ENCODE measurements at places on chromosomes 2 and 18.

- DNase-seq = no peak
Measured at GRCh38 chr2:133711201-133711600, 142.9 kb upstream of the NCKAP5 start.

- DNase-seq = peak; percentile 38
Measured at GRCh38 chr2:74833418-74834233, at the start of gene HK2. TSS of gene HK2 (plus strand) at chr2:74834127. CDS start at chr2:74834581, 454 bp downstream.

- DNase-seq = no peak
Measured at GRCh38 chr2:191869178-191869577, 22.3 kb upstream of the CAVIN2 start.

DNA sequence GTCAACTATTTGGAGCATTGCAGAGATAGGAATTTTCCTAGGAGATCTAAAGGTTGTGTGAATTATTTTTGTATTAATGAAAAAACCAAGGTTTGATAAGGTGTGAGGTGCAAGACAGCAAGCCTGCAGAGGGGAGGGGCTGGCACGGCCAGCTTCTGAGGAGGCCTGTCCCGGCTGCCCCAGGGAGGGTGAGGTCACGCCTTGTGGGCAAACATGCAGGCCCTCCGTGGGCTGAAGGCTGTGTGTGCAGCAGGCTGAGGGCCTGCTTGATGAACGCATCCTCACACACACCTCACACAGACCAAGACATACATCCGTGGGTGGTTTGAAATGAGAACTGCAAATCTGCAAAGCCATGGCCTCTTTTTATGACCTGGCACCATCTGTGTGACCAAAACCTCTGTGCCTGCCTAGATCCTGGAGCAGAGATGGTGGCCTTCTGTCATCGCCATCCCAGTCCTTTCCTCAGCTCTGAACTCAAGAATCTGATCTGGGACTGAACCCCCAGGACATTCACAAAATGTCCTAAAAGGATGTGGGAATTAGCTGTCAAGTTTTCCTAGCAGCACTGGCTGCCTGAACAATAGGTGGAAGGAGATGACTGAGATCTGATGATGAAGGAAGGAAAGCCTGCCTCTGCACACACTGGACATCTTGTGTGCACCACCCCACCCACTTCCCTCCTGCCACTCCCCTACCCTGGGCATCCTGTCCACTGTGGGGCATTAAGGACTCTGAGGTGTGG lies 102.4 kb upstream of the MGAT4A start:
- DNase-seq = no peak

- no peak for DNase-seq
Measured at GRCh38 chr2:190354003-190354690, 10.8 kb downstream of the INPP1 start.

- DNase-seq = no peak
Measured at GRCh38 chr2:240478346-240479110, 43.1 kb downstream of the GPC1 start.

- no peak for DNase-seq
Measured at GRCh38 chr2:200664770-200665494, 79.1 kb downstream of the AOX1 start.

GRCh38 chr2:69013142-69013839 lies at the start of gene ANTXR1:
TSS of gene ANTXR1 (plus strand) at chr2:69013179. CDS start at chr2:69013500, 321 bp downstream.
- DNase-seq = peak; percentile 79

GRCh38 chr2:234768608-234769196 lies 183.1 kb upstream of the SH3BP4 start:
- DNase-seq = no peak

- no peak for DNase-seq
Measured at GRCh38 chr2:37858400-37858711, 66.7 kb upstream of the RMDN2 start.

DNA sequence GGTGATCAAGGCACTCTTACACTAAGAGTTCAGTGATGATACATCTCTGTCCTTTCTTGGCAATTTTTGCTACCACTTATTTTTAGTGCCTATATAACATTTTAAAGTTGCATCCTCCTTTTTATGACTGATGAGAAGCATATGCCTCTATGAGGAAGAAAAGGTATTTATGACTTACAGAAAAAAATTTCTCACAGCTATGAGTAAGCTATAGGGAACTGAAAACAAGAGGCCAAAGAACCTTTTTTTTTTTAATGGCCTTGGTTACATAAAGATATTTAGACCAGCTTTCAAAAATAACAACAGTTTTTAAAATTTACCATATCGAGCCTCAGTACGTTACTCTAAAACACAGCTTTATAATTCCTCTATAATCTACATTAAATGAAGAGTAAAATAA lies 21.3 kb downstream of the MBD5 start:
- no peak for DNase-seq

DNA sequence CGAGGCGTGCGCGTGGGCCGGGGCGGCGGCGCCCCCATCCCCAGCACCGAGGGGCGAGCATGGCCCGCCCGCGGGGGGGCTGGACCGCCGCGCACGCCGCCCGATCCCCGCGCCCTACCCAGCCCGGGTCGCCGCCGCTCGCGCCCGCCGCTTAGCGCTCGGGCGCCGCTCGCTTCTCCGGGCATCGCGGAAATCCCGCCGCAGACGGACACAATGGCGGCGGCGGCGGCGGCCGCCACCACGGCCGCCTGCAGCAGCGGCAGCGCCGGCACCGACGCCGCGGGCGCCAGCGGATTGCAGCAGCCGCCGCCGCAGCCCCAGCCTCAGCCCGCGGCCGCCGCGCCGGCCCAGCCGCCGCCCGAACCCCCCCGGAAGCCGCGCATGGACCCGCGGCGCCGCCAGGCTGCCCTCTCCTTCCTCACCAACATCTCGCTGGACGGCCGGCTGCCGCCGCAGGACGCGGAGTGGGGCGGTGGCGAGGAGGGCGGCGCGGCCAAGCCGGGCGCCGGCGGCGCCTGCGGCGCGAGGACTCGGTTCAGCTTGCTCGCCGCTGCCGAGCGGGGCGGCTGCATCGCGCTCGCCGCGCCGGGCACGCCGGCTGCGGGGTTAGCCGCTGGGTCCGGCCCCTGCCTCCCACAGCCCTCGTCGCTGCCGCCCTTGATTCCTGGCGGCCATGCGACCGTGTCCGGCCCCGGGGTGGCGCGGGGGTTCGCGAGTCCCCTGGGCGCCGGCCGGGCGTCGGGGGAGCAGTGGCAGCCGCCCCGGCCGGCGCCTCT lies 453 bp downstream of the CABLES1 start:
- no peak for DNase-seq

DNA sequence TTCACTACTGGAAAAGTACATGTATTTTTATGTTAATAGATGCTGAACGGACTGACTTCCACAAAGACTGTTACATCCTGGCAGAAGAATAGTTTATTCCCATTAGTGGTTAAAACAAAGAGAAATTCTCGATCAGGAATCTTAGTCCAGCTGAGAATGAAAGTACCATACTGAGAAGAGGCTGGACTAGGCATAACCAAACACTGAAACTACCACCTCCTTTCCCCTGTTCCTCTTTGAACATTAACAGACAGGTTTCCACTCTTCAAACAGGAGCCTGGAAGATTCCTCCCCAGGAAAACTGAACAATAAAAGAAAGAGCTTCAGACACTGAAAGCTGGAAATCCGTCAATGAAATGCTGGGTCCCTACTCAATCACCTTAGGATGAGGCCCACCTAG lies 25.8 kb downstream of the LDAH start:
- DNase-seq = no peak

DNA sequence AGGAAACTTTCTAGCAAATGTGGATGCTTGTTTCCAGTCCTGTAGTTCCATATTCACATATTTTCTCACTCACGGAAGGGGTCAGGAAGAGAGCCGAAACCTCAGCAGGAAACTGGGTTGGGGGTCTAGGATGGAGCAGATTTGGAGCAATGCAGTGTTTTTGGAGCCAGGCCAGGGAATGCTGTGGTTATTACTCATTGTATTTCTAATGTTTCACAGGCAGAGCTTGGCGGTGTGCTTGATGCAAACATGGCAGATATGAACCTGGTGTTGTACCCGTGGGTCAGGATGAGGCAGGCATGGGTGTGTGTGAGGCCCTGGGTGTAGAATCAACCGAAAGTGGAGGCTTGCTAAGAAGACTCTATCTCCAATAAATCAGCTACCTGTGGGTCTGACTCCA lies 34.6 kb upstream of the ACKR3 start:
- no peak for DNase-seq

DNA sequence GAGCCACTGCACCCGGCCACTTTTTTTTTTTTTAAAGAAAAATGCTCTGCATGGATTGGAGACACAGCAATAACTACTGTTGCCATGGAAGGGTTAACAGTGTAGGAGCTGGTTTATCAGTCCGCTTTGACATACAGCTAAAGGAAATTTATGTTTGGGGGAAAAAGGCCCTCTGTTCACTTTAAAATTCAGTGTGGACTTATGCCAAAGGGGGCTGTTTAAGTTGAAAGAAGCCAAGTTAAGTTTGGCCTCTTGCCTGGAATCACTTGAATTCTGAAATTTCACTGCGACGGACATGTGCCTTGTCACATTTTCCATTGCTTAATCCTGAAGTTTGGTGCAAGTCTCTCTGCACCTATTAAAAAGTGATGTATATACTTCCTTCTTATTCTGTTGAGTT lies 3.1 kb downstream of the KCNE4 start:
- DNase-seq = peak; percentile 66

GRCh38 chr2:168157926-168158325 lies 89.5 kb downstream of the STK39 start:
- no peak for DNase-seq

GRCh38 chr2:59892398-59892797 lies 661.1 kb downstream of the BCL11A start:
- no peak for DNase-seq

DNA sequence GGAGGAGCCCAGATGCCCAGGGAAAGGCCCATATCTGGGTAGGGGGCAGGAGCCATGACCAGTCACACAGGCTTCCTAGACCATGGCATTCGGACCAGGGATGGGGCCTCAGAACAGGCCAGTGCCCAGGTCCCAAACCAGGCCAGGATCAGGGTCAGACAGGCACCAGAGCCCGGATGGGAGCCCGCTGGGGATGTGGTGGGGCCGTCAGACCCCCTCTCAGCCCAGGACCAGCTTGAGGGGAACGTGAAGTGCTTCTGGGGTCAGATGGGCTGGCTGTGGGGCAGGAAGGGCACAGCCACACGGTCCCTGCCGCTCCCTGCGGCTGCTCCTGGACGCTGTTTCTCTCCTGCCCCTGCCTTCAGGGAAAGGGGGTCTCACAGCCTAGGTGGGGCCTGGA lies 39.1 kb downstream of the SNED1 start:
- DNase-seq = no peak

DNA sequence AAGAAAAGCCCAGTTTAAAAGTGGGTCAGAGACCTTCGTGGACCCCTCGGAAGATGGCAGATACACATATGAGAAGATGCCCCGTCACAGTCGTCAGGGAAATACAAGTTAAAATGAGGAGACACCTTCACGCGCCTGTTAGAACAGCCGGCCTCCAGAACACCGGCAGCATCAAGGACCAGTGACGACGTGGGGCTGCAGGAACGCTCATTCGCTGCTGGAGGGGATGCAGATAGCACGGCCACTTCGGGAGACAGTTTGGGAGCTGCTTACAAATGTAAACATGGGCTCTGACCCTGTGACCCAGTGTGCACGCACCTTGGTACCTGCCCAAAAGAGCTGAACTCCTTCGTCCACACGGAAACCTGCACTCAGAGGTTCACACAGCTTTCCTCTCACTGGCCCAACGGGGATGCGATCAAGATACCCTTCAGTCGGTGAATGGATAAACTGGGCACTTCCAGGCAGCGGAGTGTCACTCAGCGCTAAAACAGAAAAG lies 83.7 kb upstream of the CTDP1 start:
- no peak for DNase-seq

DNA sequence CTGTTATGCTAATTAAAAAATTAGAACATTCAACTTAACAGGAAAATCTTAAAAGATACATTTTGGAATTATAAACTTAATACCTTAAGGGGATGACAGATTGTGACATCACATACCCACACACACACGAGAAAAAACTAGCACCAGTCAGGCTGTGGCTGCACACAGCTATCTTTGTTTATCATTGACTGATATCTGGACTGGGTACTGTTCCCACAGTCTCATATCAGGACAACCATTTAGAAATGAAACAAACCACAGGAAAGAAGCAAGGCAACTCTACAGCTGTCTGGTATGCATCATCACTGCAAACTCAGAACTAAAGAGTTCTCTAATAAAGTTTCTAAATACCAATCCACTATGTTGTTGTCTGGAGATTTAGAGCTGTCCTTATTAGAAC lies 210.9 kb upstream of the SMAD7 start:
- no peak for DNase-seq

GRCh38 chr2:25851740-25852503 lies 26.4 kb downstream of the ASXL2 start:
- DNase-seq = no peak

GRCh38 chr2:239263231-239263630 lies 137.6 kb downstream of the HDAC4 start:
- no peak for DNase-seq

DNA sequence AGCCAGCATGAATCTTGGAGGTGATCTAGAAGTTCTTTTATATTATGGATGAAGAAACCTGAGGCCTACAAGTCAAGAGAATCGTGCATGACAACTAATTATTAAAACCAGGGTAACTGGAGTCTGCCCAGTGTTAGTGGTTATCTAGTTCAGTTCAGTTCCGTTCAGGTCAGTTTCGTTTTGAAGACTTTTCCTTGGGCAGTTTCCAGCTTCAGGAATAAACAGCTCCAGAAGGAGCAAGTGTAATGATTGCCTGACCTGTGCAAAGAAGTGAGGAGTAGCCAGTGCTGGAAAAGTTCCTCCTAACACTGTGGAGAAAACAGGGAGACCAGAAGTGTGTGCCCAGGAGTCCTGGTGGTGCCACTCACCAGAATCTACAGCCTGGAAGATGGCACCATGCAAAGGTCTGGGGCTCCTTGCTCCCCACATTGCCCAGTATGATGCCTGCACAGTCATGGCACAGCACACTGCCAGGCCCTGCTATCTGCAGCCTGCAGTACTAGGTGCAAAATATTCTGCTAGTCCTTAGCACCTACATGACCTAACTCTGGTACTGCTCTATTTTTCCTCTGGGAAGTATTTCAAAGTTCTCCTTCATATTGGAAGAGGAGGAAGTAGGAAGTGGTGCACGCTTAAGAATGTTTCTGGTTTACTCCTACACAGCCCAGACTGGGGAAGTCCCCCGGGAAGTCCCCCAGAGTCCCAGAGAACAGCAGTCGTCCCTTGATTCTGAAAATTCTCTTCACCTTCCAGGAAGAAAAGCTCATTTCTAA lies 65.8 kb downstream of the SUMO1 start:
- no peak for DNase-seq

- no peak for DNase-seq
Measured at GRCh38 chr18:79460481-79461300, 65.0 kb downstream of the NFATC1 start.

DNA sequence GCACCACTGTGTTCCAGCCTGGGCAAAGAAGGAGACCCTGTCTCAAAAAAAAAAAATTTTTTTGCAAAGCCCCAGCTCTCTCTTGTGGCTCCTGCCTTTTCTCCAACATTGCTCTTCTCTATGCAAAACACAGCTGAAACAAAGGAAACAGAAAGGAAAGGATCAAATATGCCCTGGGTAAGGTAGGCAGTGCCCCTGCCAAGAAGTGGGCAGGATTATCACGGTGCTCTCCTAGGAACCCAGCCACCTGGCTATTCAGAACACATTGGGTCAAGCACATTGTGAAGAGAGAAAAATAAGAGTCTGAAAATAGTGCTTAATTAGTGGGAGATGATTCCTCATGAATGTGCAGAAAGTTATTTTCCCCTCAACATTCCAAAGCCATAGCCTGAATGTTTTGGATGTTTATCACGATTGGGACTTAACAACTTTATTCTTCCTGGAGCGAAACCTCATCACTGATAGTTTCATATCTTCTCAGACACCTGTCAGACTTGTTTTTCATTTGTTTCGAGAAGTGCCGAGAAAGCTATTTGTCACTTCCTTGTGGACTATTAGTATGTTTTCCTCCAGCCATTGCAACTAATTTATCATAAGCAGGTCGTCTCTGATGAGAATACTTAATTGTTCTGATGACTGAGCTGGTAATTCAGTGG lies 42.7 kb upstream of the RPL31 start:
- no peak for DNase-seq
